ENCODE measurements at places on chromosomes 5 and 9.

- DNase-seq: no peak
Measured at GRCh38 chr9:122016309-122016708, 76.8 kb downstream of the TTLL11 start.

GRCh38 chr5:169801781-169802180, 164.7 kb downstream of the DOCK2 start:
- DNase-seq: no peak

DNA sequence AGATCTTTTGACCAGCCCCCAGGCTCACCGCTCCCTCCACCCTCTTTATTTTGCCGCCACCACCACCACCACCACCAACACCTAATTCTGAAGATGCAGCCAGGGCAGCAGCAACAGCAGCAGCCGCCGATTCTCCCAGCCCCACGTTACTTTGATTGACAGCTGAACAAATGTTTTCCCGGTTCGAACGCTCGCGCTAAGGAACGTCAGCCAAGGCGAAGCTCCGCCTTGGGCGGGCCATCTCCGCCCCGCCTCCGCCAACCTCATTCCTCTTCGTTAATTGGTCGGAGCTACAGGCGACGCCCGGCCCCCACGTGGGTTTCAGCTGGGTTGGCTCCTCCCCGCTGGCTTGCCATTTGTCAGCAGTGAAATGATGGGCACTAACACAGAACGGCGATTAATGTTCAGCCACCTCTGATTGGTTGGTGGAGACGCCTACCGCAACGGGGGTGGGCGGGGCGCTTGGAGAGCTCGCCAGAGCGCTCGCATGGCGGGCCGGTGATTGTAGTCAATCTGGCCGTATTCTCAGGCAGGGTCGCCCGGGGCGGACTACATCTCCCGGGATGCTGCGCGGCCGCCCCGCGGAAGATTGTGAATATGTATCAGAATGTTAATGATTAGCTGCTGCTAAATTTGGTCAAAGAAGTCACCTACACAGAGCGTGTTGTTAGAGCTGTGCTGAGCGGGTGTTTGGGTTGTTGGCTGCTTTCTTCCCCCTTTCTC, at the start of gene TLE4:
Gene TLE4 (plus strand): TSS at position 657 of the 723 bp plus-strand sequence. CDS start 826 bp downstream, outside the sequence.
- peak; percentile 94 for DNase-seq

DNA sequence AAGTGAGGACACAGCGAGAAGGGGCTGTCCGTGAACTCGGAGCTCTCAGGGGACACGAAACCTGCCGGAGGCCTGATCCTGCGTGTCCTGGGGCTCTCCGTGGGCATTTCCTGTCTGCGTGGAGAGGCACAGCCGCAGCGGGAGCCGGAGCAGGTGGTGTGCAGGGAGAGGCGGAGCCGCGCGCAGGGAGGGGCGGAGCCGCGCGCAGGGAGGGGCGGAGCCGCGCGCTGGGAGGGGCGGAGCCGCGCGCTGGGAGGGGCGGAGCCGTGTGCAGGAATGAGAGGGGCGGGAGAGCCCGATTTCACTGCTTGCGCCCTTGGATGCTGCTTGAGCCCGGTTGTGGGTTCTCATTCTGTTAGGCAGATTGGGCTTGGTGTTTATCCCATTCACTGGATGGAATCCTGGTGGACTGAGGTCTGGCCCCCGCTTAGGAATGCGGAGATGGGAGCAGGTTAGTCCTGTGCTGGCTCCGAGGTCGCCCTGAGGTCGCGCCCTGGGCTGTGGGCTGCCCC, 26.7 kb downstream of the NDUFS6 start:
- no peak for DNase-seq

DNA sequence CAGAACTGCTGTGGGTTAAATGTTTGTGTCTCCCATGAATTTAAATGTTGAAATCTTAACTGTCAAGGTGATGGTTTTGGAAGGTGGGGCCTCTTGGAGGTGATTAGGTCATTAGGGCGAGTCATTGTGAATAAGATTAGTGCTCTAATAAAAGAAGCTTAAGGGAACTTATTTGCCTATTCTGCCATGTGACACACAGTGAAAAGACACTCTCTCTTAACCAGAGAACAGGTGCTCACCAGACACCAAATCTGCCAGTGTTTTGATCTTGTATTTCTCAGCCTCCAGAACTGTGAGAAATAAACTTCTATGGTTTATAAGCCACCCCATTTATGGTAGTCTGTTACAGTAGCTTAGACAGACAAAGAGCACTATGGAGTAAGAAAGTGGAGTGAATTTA, 117.9 kb upstream of the SV2C start:
- DNase-seq: no peak

DNA sequence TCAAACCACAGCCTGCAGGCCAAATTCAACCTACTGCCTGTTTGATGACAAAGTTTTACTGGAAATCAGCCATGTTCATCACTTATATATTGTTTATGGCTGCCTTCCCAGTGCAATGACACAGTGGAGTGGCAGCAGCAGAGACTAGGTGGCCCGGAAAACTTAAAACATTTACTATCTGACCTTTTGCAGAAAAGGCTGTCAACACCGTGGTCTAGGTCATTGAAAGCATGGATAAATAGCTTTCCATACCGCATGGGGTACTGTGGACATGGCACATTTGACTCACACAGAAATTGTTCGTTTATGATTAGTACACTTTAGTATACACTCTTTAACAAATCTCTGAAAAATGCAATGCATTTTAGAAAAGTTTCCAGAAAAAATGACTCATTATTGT, 298.3 kb upstream of the EFNA5 start:
- DNase-seq: no peak

GRCh38 chr9:132572921-132573320, 9.5 kb upstream of the BARHL1 start:
- DNase-seq: no peak

GRCh38 chr5:54159893-54160195, 150.5 kb downstream of the ARL15 start:
- DNase-seq: no peak

DNA sequence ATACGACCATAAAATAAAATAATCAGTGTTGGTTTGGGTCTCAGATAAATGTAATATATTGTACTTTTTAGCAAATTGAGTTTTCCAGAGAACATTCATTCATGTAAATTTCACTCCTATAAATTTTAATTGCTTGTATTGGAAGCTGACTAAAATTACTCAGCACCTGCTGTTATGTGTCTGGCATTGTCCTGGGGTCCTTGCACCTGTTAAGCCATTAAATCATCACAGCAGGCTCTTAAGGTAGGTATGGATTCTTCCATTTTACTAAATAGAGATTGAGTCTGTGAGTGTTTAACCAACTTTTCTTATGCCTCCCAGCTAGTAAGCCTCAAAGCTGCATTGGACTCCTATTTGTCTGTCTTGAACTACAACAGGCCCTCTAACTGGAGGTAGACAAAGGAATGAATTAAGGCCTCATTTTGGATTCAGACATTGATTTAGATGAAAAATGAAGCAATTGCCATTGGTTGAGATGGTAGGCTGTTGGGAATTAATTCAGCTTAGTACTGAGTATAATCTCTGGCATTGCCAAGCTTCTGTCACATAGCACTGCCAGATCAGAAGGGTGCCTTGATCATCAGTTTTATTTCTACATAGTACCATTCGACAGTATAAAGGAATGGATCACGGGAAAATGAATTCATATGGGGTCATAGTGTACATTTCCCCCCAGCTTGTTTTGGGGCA, 78.9 kb downstream of the PARP8 start:
- DNase-seq: no peak

- no peak for DNase-seq
Measured at GRCh38 chr5:128708841-128709240, 170.8 kb upstream of the FBN2 start.

GRCh38 chr9:111959468-111960359, 63.1 kb downstream of the UGCG start:
- no peak for DNase-seq

GRCh38 chr9:89109666-89110065, 69.0 kb downstream of the SHC3 start:
- no peak for DNase-seq

DNA sequence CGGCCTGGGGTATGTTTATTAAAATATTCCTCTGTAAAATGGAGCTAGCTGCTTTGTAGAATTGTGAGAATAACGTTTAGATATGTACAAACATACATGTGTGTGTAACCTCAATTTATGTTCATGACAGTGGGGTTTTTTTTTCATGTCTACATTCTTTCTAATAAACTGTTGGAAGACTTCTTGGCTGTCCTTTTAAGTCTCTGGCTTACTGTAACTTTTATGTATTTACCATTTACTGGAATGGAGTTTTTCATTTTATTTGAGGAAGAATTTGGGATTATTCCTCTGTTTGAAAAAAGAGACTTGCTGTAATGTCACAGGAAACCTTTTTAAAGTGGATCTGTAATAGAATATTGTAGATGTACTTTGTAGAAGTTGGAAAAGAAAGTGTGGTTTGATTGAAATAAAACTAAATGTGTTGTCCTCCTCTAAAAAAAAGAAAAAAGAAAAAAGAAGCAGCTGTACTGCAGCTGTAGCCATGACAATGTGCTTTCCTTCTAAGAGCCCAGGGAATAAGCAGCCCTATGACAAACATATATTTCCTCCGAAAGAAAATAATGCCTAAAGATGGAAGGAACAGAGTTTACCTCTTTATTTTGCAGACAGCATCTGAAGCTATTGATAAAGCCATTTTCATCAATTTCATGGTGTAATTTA, 71.2 kb upstream of the FREM1 start:
- DNase-seq: no peak

- DNase-seq: no peak
Measured at GRCh38 chr9:136943291-136944211, 987 bp downstream of the FBXW5 start.

- DNase-seq: no peak
Measured at GRCh38 chr9:94178927-94179326, 80.2 kb upstream of the ZNF169 start.

DNA sequence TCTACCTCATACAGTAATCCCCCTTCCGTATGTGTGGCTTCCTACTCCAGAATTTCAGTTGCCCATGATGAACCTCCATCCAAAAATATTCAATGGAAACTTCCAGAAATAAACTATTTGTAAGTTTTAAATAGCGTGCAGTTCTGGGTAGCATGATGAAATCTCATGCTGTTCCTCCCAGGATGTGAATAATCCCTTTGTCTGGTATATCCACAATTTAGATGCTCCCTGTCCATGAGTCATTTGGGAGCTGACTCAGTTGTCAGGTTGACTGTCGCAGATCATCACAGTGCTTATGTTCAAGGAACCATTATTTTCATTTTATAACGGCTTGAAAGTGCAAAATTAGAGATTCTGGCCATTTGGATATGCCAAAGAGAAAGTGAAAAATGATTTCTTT, 290.1 kb upstream of the CDH9 start:
- DNase-seq: no peak

DNA sequence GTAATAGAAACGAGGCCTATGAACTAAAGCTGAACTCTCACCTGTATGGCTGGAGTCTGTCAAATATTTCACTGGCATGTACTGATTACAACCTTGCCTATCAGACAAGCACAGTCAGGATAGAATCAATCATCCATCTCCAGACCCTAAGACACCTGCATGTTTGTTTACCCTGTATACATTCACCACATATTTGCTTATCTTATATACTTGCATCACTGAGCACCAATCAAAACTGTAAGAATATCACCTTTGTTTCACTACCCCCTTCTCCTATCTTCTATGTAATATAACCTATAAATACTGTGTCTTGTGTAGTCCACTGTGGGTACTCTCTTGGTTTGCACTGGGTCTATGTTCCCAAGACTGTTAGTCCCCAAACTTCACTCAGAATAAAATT, 1085.7 kb downstream of the TAF11L14 start:
- no peak for DNase-seq

DNA sequence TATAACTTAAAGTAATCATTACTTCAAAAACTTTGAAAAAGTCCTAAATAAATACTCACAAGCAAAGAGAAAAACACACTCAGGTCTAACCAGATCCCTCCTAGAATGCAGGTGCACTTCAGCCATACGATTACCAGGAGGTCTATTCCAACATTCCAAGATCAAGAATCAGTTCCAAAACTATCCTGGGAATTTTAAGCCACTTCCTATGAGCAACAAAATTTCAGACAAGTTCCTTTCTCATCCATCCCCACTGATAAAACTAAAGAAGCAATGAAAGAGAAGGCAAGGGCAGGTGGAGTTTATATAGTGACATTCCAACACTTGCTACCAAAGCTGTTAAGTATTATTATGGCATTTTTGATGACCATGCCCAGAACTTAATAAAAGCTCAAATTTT, 29.6 kb downstream of the MLLT3 start:
- no peak for DNase-seq

GRCh38 chr5:135814316-135814715, 20.1 kb upstream of the SLC25A48 start:
- no peak for DNase-seq

DNA sequence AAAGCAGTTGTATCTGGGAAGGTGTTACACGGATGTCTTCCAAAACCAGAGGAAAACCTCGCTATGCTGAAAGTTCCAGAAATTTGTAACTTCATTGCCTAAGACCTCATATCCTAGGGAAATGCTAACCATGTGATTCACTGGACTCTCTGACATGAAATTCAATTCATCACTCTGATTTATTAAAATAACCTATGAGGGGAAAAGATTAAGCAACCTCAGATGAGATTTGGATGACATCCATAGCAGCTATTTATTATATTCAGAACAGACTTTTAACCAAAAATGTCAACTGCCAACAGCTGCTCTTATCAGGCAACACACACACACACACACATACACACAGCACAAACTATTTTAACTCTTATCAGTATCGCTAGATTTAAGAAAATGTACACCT, 1006.4 kb upstream of the CTNND2 start:
- DNase-seq: no peak

- DNase-seq: peak; percentile 17
Measured at GRCh38 chr5:157558041-157558595, 17.5 kb downstream of the ADAM19 start.

GRCh38 chr9:114988962-114989599, 58.7 kb upstream of the TNFSF8 start:
- no peak for DNase-seq

GRCh38 chr5:165161204-165161603, 1655.8 kb downstream of the MAT2B start:
- DNase-seq: no peak

GRCh38 chr5:98416541-98416940, 356.9 kb upstream of the RGMB start:
- no peak for DNase-seq

DNA sequence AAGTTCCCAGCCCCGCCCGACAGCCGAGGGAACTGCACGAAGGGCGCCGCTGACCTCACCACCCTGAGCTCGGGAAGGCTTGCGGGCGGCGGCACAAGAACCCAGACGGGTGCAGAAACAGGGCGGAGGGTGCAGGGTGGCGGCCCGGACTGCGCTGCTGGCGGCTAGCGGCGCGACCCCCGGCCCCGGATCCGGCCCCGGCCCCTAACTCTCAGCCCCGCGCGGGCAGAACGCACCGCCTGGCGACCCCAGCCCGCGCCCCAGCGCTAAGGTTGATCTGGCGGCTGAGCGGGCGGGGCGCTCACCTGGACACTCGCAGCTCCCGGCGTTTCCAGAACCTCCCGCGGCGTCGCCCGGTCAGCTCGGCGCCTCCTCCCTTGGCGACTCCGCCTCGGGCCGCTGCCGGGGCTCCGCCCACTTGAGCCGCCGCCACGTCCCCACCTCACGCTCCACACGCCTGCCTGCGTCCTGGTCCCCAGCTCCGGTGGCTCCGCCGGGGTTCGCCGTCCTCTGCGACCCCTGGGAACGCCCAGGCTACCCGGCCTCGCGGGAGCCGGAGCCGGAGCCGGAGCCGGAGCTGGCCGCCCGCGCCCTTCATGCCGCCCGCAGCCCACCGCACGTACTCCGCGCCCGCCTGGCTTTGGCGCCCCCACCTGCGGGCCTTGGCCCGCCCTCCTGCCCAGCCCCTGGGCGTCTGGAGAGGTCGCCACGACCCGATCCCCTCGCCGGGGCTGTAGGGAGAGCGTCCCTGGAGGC, at the start of gene P4HA2:
Gene P4HA2 (minus strand): TSS at position 369 of the 756 bp plus-strand sequence. CDS start 9,227 bp downstream, outside the sequence.
- DNase-seq: peak; percentile 17

All from DMS79 (cell line).